ENCODE measurements at places on chromosomes 16 and 17. TPM values are rescaled to one million over a fixed set of nuclear protein-coding genes. Genes with fewer than 3 reads are reported as not detected.

DNA sequence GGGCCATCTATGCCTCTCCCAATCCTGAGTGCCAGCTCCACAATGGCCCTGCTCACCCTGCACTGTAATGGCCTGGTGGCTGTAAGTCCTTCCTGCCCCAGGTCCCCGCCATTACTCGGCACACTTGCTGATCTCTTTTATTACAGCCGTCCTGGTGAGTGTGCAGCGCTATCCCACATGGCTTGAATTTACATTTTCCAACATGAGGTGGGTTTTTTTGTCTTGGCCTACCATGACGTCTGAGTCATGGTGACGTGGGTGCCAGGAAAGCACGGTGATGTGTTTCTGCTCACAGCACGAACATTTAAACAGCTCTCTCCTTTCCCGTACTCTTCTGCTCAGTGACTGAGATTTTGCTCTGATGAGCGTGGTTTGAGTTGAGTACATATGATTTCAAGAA lies 55.2 kb upstream of the FOXF1 start:
- DNase-seq, result peak; percentile 53
- H3K27me3 ChIP-seq, result no peaks in the 10 kb centered on the region
- H3K36me3 ChIP-seq, result no peaks in the 10 kb centered on the region
- peak overlapping the region; percentile 35 for H3K27ac ChIP-seq

KRT40 gene
- total RNA-seq, result not detected

NEUROD2 gene
- total RNA-seq, result not detected

GRCh38 chr17:45149037-45149668 lies 878 bp downstream of the HEXIM1 start:
- peak overlapping the region; percentile 92 for H3K4me3 ChIP-seq
- DNase-seq, result peak; percentile 80
- H3K27ac ChIP-seq, result peak overlapping the region; percentile 99

GRCh38 chr16:27304102-27304501 lies 9.7 kb upstream of the IL4R start:
- no peaks in the 10 kb centered on the region for H3K36me3 ChIP-seq
- H3K4me3 ChIP-seq, result no peak overlapping the region
- no peak for DNase-seq
- H3K27ac ChIP-seq, result no peak overlapping the region
- no peaks in the 10 kb centered on the region for H3K27me3 ChIP-seq

DNA sequence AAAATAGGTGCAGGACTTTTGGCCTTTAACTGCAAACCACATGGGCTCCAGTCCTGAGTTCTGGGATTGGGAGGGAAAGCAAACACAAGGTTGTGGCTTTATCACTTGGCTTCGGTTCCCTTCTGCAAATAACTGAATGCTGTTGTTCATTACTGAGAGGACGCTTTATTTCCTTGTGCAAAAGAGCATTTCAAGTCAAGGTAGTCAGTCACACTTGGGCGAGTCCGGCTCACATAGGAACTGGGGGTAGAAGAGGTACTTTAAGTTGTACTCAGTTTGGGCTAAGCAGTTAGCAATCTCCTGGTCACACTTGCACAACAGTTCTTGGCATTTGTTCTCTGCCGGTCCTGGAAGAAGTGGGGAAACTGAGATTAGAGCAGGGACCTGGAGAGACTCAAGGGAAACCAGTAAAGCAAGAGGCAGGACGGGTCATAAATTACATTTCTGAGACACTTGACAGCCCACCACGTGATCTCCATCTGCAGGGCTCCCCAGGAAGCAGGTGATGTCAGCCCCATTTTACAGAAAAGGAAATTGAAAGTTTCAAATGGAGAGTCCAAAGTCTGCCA lies 21.6 kb downstream of the PLA2G10 start:
- H3K4me1 ChIP-seq, result peaks cover 19% of the 10 kb centered on the region
- H3K27me3 ChIP-seq, result no peaks in the 10 kb centered on the region
- H3K27ac ChIP-seq, result peak overlapping the region; percentile 86
- DNase-seq, result peak; percentile 53

GRCh38 chr16:66859397-66860068 lies 15.3 kb downstream of the CA7 start:
- no peak overlapping the region for H3K4me3 ChIP-seq
- H3K27me3 ChIP-seq, result no peaks in the 10 kb centered on the region
- H3K4me1 ChIP-seq, result no peaks in the 10 kb centered on the region
- DNase-seq, result no peak
- H3K27ac ChIP-seq, result no peak overlapping the region
- H3K36me3 ChIP-seq, result no peaks in the 10 kb centered on the region

- no peak overlapping the region for H3K27ac ChIP-seq
- no peaks in the 10 kb centered on the region for H3K4me1 ChIP-seq
- DNase-seq, result no peak
- H3K27me3 ChIP-seq, result no peaks in the 10 kb centered on the region
- H3K4me3 ChIP-seq, result no peak overlapping the region
These were observed 31.3 kb upstream of the DDX52 start for GRCh38 chr17:37674511-37674910.

GRCh38 chr16:59880611-59881010 lies 1146.5 kb upstream of the GOT2 start:
- no peak overlapping the region for H3K4me3 ChIP-seq
- H3K27ac ChIP-seq, result no peak overlapping the region
- H3K36me3 ChIP-seq, result no peaks in the 10 kb centered on the region
- no peaks in the 10 kb centered on the region for H3K27me3 ChIP-seq
- DNase-seq, result no peak
- H3K4me1 ChIP-seq, result no peaks in the 10 kb centered on the region

DNA sequence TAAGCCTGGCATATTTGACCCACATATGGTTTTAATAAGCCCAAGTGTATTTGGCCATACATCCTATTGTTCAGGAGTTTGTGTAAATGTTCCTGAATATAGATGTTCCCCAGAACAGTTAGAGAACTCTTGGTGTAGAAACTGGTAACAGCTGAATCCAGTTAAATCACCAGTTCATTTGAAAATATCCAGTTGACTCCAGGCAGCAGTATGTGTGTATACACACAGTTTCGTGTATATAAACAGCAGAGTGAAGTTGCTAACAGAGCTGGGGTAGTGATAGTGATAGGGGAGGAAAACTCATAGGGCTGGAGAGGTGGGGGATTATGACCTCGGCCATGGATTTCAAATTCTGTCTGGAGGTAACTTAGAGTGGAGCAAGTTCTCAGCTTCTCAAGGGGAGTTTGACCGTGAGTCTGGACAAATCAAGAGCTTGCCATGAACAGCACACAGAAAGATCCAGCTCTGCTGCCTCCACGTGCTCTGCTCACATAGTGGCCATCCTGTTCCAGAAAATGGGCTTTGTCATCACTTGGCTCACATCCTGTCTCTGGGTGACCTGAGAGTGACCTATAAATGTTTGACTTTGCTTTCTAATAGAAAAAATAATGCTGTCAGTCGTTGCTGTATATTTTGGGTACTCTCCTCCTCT lies 30.6 kb upstream of the MMD start:
- H3K4me3 ChIP-seq, result no peak overlapping the region
- H3K36me3 ChIP-seq, result no peaks in the 10 kb centered on the region

DNA sequence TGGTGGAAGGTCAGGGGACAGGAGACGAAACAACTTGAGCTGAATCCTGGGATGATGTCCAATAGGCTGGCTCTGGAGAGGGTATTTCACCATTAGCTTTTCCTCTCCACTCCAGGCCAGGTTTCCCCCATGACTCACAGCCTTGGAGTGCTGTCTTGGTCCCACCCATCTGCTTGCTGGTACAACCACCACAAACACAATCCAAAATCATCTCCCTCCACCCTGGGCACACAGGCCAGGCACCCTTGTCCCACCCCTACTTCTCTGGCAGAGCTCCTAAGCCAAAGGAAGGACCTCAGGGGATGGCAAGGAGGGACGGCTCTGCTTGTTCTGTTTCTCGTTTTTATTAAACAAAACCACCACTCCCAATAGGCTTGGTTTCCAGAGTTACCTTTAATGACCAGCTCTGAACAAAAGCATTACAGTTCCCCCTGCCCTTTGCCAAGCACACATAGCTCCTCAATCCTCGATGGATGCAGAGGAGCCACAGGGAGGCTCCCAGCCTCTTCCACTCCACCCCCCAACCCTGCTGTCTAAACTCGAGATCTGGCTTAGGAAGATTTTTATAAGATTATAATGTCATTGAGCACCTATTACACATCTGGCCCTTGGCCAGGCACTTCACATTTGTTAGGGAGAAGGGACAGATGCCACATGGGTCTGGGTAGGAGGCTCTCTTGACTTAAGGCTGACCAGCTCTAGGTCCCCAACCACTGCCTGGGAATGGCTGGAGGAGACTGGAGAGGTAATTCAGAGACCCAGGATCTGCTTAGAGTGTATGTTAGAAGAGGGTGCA lies 13.3 kb downstream of the CAVIN1 start:
- H3K4me3 ChIP-seq, result no peak overlapping the region
- peaks cover 2% of the 10 kb centered on the region for H3K36me3 ChIP-seq
- peaks cover 99% of the 10 kb centered on the region for H3K4me1 ChIP-seq
- H3K27ac ChIP-seq, result peak overlapping the region; percentile 81

ST6GALNAC2 gene
- total RNA-seq, result 2.3 TPM

CD300LF gene
- total RNA-seq, result 3.9 TPM

B3GNT9 gene
- total RNA-seq, result 11.2 TPM

TMC8 gene
- 7.8 TPM for total RNA-seq

- no peaks in the 10 kb centered on the region for H3K27me3 ChIP-seq
- peaks cover 24% of the 10 kb centered on the region for H3K4me1 ChIP-seq
These were observed 80.8 kb upstream of the NOL11 start for GRCh38 chr17:67636834-67637520.

DNA sequence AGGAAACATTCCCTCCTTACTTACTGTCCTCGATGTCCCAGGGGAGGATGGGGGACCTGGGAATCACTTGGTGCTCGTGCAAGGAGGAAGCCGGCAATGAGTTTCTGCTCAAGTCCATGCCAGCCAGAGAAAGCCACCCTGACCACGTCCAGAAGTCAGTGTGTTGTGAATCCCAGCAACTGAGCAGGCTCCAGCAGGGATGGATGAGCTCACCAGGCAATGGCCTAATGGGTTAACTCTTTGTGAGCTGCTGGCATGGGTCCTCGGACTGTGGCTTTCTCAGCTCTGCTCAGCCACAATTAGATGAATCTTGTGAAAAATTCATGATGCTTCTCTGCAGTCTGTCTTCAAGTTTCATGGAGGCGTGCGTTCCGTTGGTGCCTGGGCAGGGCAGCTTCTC lies at the start of gene PIRT:
Gene PIRT, minus strand, starts transcription at position 167 of the 400 bp plus-strand sequence. CDS start 12,442 bp downstream, outside the sequence.
- H3K4me3 ChIP-seq, result no peak within 1 kb of the TSS
- no peaks in the 10 kb centered on the region for H3K27me3 ChIP-seq
- no peak within 1 kb of the TSS for H3K27ac ChIP-seq

- H3K4me1 ChIP-seq, result no peaks in the 10 kb centered on the region
- no peaks in the 10 kb centered on the region for H3K27me3 ChIP-seq
- no peaks in the 10 kb centered on the region for H3K36me3 ChIP-seq
- DNase-seq, result no peak
These were observed 216.3 kb downstream of the SPECC1 start for GRCh38 chr17:20225162-20226115.

DNA sequence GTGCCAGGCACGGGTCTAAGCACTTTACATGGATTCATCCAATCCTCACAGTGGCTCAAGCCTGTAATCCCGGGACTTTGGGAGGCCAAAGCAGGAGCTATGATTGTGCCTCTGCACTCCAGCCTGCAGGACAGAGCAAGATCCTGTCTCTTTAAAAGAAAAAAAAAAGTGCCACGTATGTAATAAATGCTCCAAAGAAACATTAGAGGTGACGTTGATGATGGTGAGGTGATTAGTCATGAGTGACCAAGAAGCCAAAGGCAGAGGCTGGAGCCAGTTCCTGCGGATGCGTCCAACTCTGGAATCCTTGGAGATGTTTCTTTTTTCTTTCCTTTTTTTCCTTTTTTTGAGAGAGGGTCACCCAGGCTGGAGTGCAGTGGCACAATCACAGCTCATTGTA lies 59.4 kb upstream of the SIAH1 start:
- H3K27ac ChIP-seq, result peak overlapping the region; percentile 46
- H3K4me3 ChIP-seq, result no peak overlapping the region
- H3K36me3 ChIP-seq, result no peaks in the 10 kb centered on the region
- H3K4me1 ChIP-seq, result no peaks in the 10 kb centered on the region
- no peaks in the 10 kb centered on the region for H3K27me3 ChIP-seq
- DNase-seq, result peak; percentile 37

SPEM2 gene
- not detected for total RNA-seq

DNA sequence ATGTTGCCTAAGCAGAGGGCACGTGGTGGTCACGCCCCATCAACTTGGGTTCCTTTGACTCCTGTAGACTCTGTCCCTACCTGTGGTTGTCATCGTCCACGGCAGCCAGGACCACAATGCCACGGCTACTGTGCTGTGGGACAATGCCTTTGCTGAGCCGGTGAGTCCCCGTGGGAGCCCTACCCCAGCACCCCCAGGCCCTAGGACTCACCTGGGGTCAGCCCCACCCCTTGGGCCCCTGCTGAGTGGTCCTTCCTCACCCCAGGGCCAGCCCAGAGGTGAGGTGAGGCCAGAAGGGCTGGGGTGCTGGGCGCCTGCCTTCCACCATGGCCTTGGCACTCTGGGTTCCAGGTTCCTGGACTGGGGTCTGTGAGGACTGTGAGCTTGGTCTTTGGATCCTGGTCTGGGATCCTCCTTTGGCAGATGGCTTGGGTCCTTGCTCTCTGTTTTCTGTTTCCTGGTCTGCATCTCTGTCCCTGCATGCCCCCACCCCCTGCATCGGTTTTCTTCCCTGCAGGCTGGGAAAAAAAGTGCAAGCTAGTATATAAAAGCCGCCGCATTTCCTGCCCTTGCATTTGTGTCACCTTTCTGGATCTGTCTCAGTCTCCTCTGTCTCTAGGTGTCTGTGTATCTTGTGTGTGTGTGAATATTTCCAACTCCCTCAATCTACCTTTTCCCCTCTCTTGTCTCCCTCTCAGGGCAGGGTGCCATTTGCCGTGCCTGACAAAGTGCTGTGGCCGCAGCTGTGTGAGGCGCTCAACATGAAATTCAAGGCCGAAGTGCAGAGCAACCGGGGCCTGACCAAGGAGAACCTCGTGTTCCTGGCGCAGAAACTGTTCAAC lies 17.5 kb downstream of the STAT5A start:
- DNase-seq, result no peak
- no peak overlapping the region for H3K27ac ChIP-seq
- peaks cover 18% of the 10 kb centered on the region for H3K4me1 ChIP-seq
- H3K36me3 ChIP-seq, result peaks cover 100% of the 10 kb centered on the region
- no peak overlapping the region for H3K4me3 ChIP-seq
- H3K27me3 ChIP-seq, result no peaks in the 10 kb centered on the region

DNA sequence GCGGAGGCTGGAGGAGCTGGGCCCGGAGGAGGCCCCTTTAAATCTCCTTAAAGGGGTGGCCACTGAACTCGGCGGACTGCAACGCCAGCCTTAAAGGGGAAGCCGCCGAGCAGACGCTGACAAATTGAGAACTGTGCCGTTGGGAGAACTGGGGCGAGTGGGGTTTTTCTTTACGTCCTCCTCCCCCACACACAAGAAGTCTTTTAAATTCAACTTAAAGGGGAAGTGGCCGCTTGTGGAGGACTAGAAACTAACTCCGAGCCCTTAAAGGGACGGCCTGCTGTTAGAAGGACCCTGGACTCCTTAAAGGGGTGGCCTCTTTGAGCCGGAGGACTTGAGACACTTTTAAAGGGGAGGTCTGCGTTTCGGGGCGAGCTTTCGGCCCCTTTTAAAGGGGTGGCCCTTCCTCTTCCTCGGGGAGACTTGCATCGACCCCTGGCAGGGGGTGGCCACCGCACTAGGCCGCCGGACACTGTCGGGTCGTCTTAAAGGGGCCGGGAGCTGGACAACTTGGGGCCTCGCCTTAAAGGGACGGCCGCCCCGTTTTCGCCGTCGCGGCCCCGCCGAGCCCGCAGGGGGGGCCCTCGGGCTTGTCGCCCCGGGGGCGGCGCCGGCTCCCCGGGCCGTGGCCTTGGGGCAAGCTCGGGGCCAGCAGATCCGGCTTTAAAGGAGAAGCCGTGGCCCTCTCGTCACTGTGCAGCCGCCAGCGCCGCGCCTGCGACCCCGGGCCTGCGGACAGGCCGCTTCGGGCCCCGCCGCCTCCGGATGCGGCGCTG lies 688 bp downstream of the FBRS start:
- peak overlapping the region; percentile 99 for H3K27ac ChIP-seq
- peak; percentile 73 for DNase-seq
- peaks cover 60% of the 10 kb centered on the region for H3K4me1 ChIP-seq
- H3K4me3 ChIP-seq, result peak overlapping the region; percentile 98

Data from stomach (tissue), 19 donors.